ENCODE measurements at places on chromosomes 1 and 21.

GRCh38 chr1:210726621-210727020 is 397.9 kb downstream of the HHAT start:
- no peak for DNase-seq

GRCh38 chr21:27827972-27828371 is 861.1 kb upstream of the ADAMTS5 start:
- no peak for DNase-seq

GRCh38 chr1:70916034-70916427 is 131.6 kb downstream of the PTGER3 start:
- DNase-seq: no peak

DNA sequence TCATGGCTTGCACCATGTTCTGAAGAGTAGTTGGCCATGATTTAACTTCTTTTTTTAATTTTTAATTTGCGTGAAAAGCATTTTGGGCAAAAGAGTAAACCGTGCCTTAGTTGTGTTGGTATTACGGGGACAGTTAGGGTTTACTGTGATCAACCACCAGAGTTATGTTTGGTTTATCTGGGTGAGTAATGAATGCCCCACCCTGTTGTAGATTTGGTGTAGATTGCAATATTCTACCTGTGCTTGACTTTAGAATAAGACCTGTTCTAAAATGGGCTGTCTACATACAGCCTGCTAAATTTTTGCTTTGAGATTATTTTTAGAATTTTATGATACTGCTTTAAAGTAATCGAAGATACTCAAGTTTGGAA is 1.4 kb downstream of the USP25 start:
- DNase-seq: no peak

DNA sequence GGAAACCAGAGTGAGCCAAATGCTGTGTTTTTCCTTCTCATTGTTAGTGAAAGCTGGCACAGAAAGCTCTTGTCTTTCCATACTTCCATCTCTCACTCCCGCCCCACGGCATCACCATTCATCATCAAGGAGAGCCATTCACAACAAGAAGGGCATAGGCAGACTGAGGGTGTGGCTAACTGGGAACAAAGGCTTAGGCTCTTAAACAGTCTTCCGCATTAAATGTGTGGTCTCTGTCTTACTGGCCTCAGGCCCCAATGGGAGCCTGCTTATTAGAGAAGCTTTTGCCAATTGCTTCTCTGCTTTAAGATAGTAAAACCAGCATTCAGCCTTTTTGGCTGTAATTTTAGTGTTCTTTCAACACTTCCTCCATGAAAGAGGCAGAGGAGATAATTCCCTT is 51.4 kb downstream of the TNFSF18 start:
- no peak for DNase-seq

DNA sequence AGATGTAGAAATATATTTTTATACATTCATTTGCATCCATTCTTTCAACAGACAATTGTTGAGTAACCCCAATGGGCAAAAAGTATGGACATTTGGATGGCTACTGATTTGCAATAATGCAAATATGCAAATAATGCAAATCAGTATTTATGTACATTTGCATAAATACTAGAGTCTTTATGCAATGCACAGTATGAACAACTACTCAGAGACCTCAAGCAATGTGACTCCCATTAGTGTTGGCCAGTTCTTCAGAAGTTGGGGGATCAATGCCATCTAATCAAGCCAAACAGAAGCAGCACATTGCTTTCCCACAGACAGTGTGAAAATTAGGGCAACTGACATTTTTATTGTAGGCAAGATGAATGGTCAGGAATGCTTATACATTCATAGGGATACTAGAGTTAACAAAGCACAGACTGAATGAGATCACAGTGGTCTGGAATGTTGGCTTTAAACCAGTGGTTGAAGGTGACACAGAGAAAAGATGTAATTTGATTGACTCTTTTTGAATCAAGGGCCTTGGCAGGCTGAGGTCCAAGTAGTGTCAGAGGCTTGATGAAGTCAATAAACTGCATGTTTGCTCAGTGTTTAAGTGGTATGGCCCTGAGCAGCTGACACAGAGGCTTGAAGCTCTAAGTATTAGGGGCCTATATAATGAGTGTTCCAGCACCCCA is 256.6 kb downstream of the CTH start:
- DNase-seq: no peak

GRCh38 chr1:63322114-63322943 is at the start of gene FOXD3:
Gene FOXD3, plus strand, starts transcription at chr1:63322567. Its CDS starts 492 bp downstream, at chr1:63323059.
- no peak for DNase-seq
